Cardiac ventricle fibroblast (primary cell): ENCODE measurements at places on chromosomes 6 and 20. TPM values are rescaled to one million over a fixed set of nuclear protein-coding genes. Genes with fewer than 3 reads are reported as not detected.

Gene FILIP1
- total RNA-seq = 0.69 and 1.1 TPM in 2 replicates

Gene BFSP1
- 1.6 and 2.2 TPM in 2 replicates for total RNA-seq

Gene CALHM5
- 4.6 and 5.0 TPM in 2 replicates for total RNA-seq

Gene TOMM34
- total RNA-seq = 18.4 and 21.6 TPM in 2 replicates

Gene FAM217A
- total RNA-seq = not detected in 2 replicates

Gene MRPS18A
- total RNA-seq = 32.9 and 36.0 TPM in 2 replicates

Gene EYA2
- total RNA-seq = 0.49 and 1.6 TPM in 2 replicates

Gene GOPC
- total RNA-seq = 27.6 and 28.9 TPM in 2 replicates

Gene TAGAP
- not detected in 2 replicates for total RNA-seq

Gene GINS1
- total RNA-seq = 0.88 and 1.2 TPM in 2 replicates

Gene UNC5CL
- total RNA-seq = not detected in 2 replicates

Gene SERINC3
- 74.1 and 74.2 TPM in 2 replicates for total RNA-seq

Gene CAPN11
- total RNA-seq = 0.12 and 0.34 TPM in 2 replicates

Gene TNFRSF6B
- 2.5 and 3.1 TPM in 2 replicates for total RNA-seq

Gene ENPP1
- total RNA-seq = 1.2 and 1.7 TPM in 2 replicates

Gene KDM1B
- total RNA-seq = 6.1 and 7.0 TPM in 2 replicates

Gene CPXM1
- total RNA-seq = 85.5 and 93.2 TPM in 2 replicates

Gene FOXQ1
- total RNA-seq = not detected in 2 replicates

Gene MOCS1
- total RNA-seq = 18.9 and 24.1 TPM in 2 replicates

Gene UBE2C
- total RNA-seq = 3.7 and 10.7 TPM in 2 replicates

Gene LY6G5C
- 0.34 TPM in 1 of 2 replicates, not detected in the other for total RNA-seq

Gene PSORS1C1
- total RNA-seq = 0.64 and 51.9 TPM in 2 replicates

Gene HLA-DPB1
- total RNA-seq = 4.1 and 10.1 TPM in 2 replicates

Gene LSM14B
- total RNA-seq = 21.9 and 24.3 TPM in 2 replicates

Gene PAX1
- total RNA-seq = not detected in 2 replicates

Gene PCNA
- 52.1 and 56.4 TPM in 2 replicates for total RNA-seq

Gene FAM162B
- 1.3 and 2.4 TPM in 2 replicates for total RNA-seq

Gene SLC22A2
- not detected in 2 replicates for total RNA-seq

Gene FAM184A
- 0.56 and 0.83 TPM in 2 replicates for total RNA-seq

Gene OR2H2
- not detected in 2 replicates for total RNA-seq

Gene WFDC12
- total RNA-seq = not detected in 2 replicates

Gene RAET1L
- total RNA-seq = not detected in 2 replicates

Gene RBCK1
- 100 and 101 TPM in 2 replicates for total RNA-seq

Gene RAD21L1
- total RNA-seq = not detected in 2 replicates

Gene BANF2
- not detected in 2 replicates for total RNA-seq
